CD4-positive, alpha-beta T cell treated with Interleukin-21 for 1 hour (primary cell): ENCODE measurements at places on chromosomes 2 and 18.
A peak's percentile ranks its signal among the peaks of the same experiment; 100 is the strongest.

DNA sequence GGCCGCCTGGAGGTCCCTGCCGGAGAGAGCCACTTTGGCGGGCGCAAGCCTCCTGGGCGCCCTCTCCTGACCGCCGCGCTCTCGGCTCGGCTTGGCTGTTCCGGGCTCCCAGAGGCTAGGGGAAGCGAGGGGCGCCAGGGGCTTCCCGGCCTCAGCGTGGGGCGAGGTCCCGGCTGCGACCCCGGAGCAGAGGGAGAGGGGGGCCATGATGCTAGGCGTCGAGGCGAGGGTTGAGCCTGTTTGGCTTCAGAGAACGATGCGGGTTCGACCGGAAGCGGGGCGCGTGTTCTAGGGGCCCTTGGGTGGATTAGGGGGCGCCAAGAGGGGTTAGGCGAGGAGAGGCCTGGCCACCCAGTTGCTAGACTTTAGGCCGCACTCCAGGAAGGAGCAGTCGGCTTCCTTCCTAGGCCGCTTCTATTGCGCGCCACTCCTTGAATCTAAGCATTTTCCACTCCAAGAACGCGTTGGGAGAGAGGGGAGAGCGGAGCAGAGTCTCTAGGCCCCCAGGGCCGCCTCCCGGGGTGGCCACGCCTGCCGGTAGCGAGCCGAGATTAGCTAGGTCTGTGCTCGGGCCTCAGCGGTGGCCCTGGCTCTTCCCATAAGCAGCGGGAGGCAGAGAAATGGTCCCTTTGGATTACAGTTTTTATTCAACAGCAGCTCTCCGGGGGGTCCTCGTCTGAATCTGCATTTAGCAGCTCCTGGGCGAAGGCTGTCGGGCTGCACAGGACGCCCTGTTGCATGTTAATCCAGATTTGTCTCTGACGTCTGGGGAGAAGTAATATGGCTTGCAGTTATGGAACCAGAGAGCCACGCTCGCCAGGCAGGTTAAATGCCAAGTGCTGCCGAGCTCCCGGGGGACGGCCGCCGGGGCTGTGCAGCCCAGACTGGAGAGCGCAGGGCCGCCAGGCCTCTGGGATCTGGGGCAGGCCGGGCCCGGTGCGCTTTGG is 11.3 kb downstream of the MEIS1 start:
- no peak for DNase-seq

- DNase-seq = peak; percentile 34
These were observed 257.1 kb downstream of the MYO3B start for GRCh38 chr2:170434900-170435621.

DNA sequence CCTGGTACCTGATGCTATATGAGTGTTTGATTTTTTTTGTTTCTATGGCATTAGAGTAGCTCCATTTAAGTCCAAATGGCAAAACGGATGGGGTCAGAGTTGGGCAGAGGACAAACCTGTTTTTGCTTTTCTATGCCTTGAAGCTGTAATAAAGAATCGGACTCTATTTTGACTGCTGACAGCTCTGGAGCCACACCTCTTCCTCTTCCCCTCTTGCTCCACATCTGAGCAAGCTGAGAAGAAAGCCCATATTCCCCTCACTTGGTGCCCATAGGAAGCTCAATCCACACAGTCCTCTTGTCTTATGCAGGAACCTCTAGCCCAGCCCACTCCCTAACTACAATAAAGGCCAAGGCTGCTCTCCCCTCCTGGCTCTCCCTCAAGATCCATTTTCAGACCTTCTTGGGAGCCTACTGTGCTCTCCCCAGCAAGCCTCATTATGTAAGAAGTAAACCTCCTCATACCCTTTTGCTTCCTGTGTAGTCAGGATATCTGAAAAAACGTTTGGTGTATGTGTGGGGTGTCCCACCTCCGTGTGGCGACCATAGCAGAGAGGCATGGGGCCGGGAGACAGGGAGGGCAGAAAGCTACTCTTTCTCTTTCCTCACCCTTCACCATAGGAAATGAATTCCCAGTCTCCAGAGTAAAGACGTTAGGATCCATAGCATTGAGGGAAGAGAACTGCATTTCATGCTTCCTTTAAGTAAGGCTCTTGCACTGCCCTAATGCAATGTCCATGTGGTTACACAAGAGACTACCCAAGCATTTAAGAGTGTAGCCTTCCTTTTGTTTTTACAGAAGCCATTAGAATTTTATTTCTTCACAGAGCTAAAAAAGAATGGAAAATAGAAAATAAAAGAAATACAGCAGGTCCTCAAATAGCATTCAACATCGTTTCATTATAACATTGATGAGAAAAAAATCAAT is 41.9 kb upstream of the RAPGEF4 start:
- DNase-seq = no peak

GRCh38 chr18:9008709-9009635 is 93.5 kb upstream of the NDUFV2 start:
- no peak for DNase-seq

- no peak for DNase-seq
These were observed 144.9 kb downstream of the L3MBTL4 start for GRCh38 chr18:6269660-6270332.

- DNase-seq = no peak
These were observed 63.8 kb upstream of the BZW1 start for GRCh38 chr2:200747668-200748618.

DNA sequence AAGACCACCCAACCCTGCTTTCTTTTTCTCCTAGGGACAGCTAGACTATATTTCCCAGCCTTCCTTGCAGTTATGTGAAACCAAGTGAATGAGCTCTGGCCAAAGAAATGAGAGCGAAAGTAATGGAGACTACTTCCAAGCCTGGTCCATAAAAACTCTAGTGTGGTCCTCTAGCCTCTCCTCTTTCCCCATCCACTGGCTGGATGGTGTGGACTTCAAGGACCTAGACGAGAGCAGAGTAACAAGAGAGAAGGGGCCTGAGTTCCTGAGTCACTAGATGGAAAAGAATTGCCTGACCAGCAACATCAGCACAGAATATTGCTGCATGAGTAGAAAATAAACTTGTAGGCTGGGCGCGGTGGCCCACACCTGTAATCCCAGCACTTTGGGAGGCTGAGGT is 2.9 kb upstream of the TMSB10 start:
- DNase-seq = no peak

- no peak for DNase-seq
These were observed 336.6 kb upstream of the MYT1L start for GRCh38 chr2:2667690-2668089.

- DNase-seq = no peak
These were observed 119.4 kb downstream of the FMNL2 start for GRCh38 chr2:152454371-152454770.

GRCh38 chr2:224885291-224885690 is 157.0 kb downstream of the DOCK10 start:
- no peak for DNase-seq

- DNase-seq = no peak
These were observed 195.5 kb downstream of the TTC32 start for GRCh38 chr2:19706332-19706731.

GRCh38 chr2:48600917-48601316 is 16.7 kb upstream of the GTF2A1L start:
- DNase-seq = no peak

- DNase-seq = no peak
These were observed 317.5 kb upstream of the TRIB2 start for GRCh38 chr2:12399240-12399639.

DNA sequence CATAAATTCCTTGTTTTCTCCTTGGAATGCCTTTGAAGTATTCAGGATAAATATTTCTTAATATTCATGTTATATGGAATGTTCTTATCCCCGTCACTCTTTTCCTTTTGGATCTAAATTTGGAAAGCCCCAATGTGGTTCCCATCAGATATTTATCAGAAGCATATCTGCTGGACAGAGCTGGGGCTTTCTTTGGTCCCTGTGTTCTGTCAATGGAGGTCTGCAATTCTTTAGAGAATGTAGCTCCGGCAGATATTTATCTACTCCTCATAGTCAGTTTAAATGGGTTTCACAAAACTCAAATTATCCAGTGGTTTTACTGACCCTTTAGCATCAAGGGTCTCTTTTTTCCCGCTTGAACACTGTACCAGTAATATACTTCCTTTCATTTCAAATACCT is 167.8 kb upstream of the SCN7A start:
- DNase-seq = no peak

- peak; percentile 89 for DNase-seq
These were observed 11.8 kb downstream of the GAREM2 start for GRCh38 chr2:26184555-26185303.

GRCh38 chr2:113887009-113887792 is 2.7 kb upstream of the ACTR3 start:
- no peak for DNase-seq

GRCh38 chr2:33033606-33034081 is 86.9 kb downstream of the LTBP1 start:
- no peak for DNase-seq

DNA sequence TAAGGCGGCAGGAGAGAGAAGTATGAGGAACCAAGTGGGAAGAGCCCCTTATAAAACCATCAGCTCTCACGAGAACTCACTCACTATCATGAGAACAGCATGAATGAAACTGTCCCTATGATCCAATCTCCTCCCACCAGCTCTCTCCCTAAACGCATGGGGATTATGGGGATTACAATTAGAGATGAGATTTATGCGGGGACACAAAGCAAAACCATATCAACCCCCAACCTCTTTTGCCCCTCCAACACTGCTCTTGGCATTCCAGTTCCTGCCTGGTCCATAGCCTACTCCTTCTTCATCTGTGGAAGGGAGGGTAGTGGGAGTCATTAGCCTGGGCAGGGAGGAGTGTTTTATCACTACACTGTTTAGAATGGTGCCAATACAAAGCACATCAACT is 1.4 kb upstream of the EHD3 start:
- DNase-seq = no peak
